Naive thymus-derived CD4-positive, alpha-beta T cell (primary cell): ENCODE measurements at places on chromosomes 5 and 9.

- DNase-seq: no peak
Measured at GRCh38 chr5:132704875-132705274, 31.1 kb downstream of the IL4 start.

DNA sequence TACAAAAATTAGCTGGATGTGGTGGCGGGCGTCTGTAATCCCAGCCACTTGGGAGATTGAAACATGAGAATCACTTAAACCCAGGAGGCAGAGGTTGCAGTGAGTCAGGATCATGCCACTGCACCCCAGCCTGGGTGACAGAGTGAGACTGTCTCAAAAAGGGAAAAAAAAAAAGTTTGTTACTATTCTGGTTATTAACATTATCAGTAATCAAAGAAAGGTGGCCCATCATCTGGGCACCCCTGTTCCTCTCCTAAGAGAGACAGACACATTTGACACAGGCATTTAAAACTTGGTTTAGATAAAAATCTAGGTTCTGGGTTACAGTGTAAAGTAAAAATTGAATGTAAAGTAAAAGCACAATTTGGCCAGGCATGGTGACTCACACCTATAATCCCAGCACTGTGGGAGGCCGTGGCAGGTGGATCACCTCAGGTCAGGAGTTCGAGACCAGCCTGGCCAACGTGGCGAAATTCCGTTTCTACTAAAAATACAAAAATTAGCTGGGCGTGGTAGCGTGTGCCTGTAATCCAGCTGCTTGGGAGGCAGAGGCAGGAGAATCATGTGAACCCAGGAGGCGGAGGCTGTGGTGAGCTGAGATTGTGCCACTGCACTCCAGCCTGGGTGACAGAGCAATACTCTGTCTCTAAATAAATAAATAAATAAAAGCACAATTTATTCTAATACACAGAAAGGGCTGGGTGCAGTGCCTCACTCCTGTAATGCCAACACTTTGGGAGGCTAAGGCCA is 16.7 kb upstream of the PHYHD1 start:
- no peak for DNase-seq

DNA sequence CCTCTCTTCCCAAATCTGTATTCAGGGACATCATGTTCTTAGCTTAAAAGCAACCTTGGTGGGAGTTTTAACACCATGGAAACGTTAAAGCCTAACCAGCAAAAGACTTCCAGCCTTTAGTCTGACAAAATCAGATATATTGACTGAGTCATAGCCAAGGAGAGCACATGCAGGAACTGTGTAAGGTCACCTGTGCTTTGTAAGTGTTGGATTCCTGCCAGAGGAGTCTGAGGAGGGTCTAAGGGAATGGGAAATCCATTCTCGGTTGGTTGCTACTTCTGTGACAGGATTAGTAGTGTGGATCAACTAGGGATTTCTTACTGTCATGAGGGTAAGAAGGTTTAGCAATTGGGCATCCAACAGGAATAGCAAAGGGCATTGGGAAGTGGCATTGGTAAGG is 142.0 kb upstream of the CHD1 start:
- DNase-seq: no peak

GRCh38 chr5:124718380-124718789 is 28.1 kb downstream of the ZNF608 start:
- no peak for DNase-seq

- DNase-seq: no peak
Measured at GRCh38 chr9:81814794-81815464, 113.3 kb upstream of the SPATA31D4 start.

DNA sequence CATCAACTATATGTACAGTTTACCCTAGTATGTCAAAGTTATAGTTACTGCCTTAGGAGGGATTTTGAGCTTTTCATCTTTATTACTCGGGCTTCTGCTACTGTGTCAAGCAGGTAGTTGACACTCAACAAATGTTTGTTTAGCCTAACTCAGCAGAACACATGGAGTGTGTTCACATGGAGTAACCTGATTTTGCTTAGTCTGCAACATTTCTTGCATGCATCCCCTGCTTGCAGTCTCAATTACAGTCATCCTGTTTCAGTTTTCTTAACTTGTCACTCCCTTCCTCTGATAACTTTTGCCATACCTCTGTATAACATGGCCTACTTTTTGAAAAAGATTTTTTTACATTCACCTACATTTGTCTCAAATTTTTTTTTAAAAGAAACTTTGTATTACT is 135.5 kb downstream of the NMUR2 start:
- DNase-seq: no peak

DNA sequence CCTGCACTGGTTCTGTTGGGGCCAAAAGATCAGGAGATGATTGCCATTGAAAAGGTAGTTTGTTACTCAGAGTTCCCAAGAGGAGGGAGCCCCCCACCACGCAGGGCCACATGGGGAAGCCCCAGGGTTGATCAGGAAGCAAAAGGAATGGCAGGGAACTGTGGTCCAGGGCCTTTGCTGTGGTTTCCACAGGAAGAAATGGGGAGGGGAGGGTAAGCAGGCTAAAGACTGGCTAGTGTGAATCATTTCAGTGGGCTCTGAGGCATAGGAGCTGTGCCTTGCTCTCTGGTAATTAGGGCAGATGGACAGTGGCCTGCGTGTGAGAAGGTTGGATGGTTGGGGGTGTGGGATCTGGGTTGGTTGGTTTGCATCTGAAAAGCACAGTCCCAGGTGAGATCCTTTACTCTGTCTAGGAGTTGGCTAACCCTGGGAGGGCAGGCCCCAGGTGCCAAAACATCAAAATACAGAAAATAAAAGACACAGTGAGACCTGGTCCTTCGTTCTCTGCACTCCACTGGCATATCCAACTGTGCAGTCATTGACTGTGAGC is 66.1 kb downstream of the PTPDC1 start:
- DNase-seq: no peak

DNA sequence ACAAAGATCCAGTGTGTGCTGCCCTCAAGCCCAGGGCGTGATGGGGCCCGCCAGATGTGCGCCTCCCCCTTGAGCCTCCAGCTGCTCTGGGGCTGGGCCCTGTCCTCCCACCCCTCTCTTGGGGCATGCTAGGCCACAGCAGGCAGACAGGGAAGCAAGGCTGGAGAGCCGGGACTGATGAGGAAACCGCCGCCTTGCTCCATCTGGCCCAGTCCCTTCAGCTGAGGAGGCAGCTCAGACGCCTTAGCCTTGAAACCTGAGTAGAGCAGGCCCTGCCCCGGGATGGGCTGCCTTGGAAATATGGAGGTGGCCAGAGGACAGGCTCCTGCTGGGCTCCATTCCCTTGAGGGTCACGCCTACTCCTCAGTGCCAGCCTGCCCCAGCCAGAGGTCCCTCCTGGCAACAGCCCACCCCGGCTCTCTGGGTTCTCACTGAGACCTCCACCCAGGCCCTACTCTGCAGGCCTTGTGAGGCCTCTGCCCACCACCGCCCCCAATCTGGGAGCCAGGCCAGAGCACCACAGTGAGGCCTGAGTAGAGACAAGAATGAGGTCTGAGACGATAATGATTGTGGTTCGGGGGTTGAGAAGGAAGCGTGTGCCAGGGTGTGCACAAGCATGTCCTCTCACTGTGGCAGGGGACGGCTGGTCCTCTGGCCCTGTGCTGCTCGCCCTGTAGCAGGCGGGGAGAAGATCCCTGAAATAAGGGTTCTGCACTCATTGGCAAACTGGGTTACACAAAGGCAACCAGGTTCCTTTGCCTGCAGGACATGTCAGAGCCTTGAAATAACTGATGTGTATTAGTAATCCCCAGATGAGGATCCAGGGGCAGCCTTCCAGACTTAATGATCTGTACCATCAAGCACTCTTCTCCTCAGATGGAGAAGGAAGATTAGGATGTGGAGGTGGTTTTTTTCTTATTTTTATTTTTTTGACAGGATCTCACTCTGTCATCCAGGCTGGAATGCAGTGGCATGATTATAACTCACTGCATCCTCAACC is 30.9 kb downstream of the CXXC5 start:
- DNase-seq: no peak

- DNase-seq: no peak
Measured at GRCh38 chr9:28774433-28775235, 1201.4 kb upstream of the C9orf72 start.

GRCh38 chr5:128870923-128871322 is 94.4 kb upstream of the SLC27A6 start:
- DNase-seq: no peak

DNA sequence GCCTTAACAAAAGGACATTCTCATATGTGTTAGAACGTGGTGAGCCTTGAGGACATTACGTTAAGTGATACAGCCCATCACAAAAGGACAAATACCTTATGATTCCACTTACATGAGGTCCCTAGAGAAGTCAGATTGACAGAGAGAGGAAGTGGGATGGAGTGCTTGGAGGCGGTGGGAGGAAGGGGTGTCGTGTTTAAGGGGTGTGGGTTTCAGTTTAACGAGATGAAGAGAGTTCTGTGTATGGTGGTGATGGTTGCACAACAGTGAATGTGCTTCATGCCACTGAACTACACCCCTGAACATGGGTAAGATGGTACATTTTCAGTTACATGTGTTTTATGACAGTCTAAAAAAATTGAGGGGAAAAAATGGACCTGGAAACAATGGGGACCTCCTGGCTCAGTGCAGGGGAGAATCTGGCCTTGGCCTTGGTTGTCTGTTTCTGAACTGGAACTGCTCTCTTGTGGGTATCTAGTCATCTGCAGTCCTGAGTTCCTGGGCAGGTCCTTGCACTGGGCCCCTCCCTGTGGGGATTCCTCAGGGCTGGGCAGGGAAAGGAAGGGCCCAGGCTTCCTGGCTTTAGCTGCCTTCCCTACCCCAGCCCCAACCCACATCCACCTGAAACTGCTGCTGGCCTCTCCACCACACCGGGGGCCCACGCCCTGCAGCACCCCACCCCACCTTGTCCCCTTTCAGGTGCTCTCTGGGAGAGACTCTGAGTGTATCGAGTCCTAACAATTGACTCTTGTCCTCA is 17.8 kb downstream of the LRRC8A start:
- peak; percentile 36 for DNase-seq

GRCh38 chr9:116331241-116331640 is 177.7 kb downstream of the PAPPA start:
- DNase-seq: no peak

DNA sequence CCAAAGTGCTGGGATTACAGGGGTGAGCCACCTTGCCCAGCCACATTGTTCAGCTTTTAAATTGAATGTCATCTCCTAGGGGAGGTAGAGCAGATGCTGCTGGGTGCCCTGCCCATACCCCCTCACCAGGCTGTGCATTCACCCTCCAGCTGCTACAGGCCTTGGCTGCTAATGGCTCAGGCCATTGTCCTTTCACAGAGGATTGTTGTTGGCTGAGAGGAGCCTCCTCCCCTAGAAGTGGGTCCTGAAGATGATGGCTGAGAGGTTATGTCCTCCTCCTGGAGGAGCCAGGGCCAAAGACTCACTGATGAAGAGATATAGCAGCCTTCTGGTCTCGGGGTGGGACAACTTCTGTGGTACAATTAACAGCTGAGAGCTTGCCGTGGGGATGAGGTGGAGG is 74.6 kb downstream of the PHAX start:
- DNase-seq: no peak

- no peak for DNase-seq
Measured at GRCh38 chr9:115513148-115513547, 395.2 kb upstream of the TNC start.

GRCh38 chr9:70036641-70037040 is 7.0 kb upstream of the MAMDC2 start:
- DNase-seq: no peak

- DNase-seq: peak; percentile 76
Measured at GRCh38 chr9:125521462-125522327, 185.3 kb downstream of the MAPKAP1 start.

DNA sequence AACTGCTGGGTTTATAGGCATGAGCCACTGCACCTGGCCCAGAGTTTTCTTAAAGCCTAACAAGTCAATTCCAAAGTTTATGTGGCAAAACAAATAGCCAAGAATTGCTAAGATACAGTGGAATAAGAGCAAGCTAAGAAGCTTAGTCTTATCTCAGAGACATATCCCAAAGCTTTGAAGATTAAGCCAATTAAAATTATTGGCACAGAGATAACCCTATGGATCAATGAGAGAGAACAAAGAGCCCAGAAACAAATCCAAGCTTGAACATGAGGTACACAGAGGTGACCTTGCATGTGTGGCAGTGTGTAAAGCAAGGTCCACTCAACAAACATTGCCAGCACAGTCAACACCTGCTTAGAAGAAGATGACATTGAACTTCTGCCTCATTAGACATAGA is 13.3 kb downstream of the BTNL3 start:
- no peak for DNase-seq

- no peak for DNase-seq
Measured at GRCh38 chr5:80736730-80737129, 81.9 kb upstream of the DHFR start.

GRCh38 chr5:2136728-2137333 is 254.1 kb upstream of the IRX4 start:
- no peak for DNase-seq

DNA sequence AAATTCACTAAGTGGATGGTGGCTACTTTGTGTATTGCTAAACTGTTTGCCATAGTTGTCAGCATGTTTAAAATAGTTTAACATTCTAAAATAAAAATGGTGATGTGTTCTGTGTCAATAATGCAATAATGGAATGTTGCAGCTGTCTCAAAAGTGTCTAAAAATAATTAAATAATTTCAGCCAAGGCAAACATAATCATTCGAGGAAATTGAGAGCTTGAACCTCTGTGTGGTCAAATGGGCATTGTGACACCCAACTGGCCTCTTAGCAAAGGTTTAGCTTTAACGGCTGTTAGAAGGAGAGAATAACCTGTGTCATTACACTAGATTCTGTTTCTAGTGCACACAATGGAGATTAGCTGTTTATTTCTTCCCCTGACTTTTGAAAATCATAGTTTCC is 278.5 kb downstream of the TMEM167A start:
- DNase-seq: no peak

DNA sequence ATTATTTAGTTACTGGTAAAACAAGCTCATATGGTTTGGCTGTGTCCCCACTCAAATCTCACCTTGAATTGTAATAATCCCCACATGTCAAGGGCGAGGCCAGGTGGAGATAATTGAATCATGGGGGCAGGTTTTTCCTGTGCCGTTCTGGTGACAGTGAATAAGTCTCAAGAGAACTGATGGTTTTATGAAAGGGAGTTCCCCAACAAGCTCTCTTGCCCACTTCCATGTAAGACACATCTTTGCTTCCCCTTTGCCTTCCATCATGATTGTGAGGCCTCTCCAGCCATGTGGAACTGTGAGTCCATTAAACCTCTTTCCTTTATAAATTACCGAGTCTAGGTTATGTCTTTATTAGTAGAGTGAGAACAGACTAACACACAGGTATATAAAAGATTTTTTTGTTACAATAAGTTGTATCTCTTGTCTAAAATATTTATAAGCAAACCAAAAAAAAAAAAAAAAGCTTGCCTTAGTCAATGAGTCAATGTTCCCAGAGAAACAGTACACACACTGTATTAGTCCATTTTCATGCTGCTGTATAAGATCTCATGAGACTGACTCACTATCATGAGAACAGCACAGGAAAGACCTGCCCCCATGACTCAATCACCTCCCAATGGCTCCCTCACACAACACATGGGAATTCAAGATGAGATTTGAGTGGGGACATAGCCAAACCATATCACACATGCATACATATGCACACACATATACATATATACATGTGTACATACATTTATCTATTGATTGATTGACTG is 138.3 kb downstream of the BASP1 start:
- no peak for DNase-seq

GRCh38 chr5:163580516-163580915 is 75.1 kb downstream of the MAT2B start:
- DNase-seq: no peak
